Activated CD4-positive, alpha-beta memory T cell treated with anti-CD3 and anti-CD28 coated beads, Interleukin-2, amount 10 ng/mL, durations not matched to agents 7 days and 5 days (primary cell): ENCODE measurements at places on chromosomes 5 and 9. TPM values are rescaled to one million over a fixed set of nuclear protein-coding genes. Genes with fewer than 3 reads are reported as not detected.

The ABCA1 gene
- 1.6 TPM for total RNA-seq

The SMAD5 gene
- total RNA-seq, result 11.8 TPM

The SLC25A48 gene
- not detected for total RNA-seq

The ADGRV1 gene
- total RNA-seq, result not detected

The PCDHGA3 gene
- not detected for total RNA-seq

The LAMC3 gene
- total RNA-seq, result not detected

The CDH9 gene
- not detected for total RNA-seq

The IFNA21 gene
- not detected for total RNA-seq

The CCDC152 gene
- total RNA-seq, result 3.4 TPM

The PIP5KL1 gene
- 1.9 TPM for total RNA-seq

The IL31RA gene
- total RNA-seq, result 0.28 TPM

The OR2K2 gene
- total RNA-seq, result not detected

The SLC34A1 gene
- total RNA-seq, result 1.5 TPM

The OMD gene
- total RNA-seq, result not detected

The EGFLAM gene
- not detected for total RNA-seq

The SPINK5 gene
- total RNA-seq, result not detected

The PRDM9 gene
- total RNA-seq, result not detected

The BAAT gene
- not detected for total RNA-seq

The ENHO gene
- total RNA-seq, result not detected

The BHMT2 gene
- total RNA-seq, result not detected

The CNTNAP3 gene
- total RNA-seq, result not detected

The NCBP1 gene
- 36.5 TPM for total RNA-seq

The DIMT1 gene
- total RNA-seq, result 28.9 TPM

The CAVIN4 gene
- total RNA-seq, result 0.18 TPM

The SOX30 gene
- 0.33 TPM for total RNA-seq
